ENCODE measurements at places on chromosomes 13 and 19.

DNA sequence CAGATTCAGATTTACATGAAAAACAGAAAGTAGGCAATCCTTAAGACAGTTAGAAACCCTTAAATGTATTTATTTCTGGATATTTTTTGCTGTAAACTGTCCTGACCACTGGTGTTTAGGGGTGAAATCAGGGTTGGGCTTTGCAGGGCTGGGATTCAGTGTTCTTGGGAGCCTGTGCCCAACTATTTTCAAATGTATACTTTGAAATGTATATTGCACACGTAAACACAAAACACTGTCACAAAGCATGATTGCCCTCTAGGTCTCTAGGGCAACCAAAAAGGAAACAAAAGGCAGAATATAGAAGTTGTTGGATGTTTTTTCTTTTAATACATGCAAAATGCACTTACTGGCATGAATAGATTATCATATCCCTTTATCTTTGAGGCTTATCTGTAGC is 1185.4 kb downstream of the DIAPH3 start:
- no peak for DNase-seq

DNA sequence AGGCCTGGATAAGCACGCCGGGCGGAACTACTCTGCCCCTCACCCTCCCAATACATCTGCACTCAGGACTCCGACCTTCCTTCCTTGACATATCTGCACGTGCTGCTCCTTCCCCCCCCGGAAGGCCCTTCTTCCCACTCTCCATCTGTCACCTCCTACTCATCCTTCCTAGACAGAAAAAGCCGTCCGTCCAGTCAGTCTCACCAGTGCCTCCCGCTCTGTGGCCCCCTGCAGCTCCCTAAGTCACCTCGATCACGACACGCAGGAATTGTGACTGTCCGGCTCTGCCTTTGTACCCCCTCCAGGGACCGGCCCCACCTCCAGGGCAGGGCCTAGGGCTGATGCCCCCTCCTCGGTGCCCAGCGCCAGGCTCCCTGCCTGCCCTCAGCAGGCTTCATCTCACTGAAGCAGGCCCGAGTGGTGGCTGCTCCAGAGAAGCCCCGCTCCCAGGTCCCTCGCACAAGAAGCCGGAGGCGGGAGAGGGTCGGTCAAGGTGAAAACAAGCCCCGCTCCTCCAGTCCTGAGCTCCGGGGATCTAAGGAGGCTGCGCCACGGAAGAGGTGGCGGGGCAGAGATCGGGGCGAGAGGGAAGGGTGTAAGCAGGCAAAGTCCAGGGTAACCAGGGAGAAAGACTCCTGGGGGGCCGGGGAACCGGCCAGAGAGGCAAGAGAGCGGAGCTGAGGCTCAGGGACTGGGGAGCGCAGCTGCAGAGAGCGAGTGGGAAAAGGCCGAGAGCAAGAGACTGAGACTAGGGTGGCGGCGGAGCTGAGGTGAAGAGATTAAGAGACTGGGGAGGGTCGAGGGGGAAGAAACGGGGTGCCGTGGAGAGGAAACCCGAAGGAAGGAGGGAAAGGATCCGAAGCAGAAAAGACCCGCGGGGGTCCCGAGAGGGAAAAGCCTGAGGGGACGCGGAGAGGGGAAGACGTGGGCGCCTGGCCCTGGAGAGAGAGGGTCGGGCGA is 1.1 kb downstream of the PPP6R1 start:
- peak; percentile 26 for DNase-seq

- peak; percentile 1 for DNase-seq
These were observed 10.7 kb upstream of the PABPC3 start for GRCh38 chr13:25085125-25085742.

DNA sequence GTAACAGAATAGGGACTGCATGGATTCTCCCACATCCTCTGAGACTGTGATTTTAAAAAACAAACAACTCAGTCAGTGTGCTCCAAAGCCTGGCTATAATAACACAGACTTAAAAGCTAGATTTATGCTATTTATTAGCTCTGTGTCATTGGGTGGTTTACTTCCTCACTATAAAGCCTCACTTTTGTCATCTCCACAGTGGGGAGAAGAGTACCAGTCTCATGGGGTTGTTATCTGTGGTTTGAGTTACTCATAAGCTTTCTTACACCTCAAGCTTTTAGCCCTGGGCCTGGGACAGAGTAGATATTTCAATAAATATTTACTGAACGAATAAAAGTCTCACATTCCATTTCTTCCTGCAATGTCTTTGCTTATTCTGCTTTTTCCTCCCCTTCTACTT is 5.3 kb downstream of the RNASEH2B start:
- no peak for DNase-seq

DNA sequence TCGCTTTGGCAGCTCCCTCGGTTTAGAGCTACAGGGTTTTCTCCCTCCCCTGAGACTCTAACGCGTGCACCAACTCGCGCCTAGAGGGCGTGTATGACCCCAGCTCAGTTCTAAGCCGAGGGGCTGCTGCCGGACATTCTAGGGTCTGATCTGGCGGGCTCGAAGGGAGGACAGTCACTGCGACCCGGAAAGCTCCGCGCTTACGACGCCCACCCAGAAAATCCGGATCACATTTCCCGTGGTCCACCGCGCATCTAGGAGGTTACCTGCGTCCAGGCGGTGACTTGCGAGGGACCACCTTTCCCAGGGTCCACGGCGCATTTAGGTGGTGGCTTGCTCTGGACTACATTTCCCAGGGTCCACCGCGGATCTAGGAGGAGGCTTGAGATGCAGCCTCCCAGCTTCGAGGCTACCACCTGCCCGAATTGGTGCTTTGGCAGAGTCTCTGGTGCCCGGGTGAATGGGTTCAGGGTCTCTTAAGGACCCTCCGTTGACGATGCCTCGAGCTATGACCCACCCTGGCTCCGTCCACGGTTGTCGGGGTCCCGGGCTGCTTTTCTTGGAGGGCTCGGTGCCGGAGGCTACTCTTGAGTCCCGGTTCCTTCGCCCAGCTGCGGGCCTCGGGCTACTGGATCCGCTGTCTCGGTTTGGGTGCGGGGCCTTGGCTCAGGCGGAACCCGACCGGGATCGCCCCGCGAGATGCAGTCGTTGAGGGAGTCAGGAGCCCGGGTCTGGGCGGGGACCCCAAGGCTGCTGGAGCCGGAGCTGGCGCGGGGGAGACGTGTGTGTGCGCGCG is 30.5 kb downstream of the ZNF146 start:
- DNase-seq, result no peak

GRCh38 chr13:69683921-69684686 is 423.5 kb upstream of the ATXN8OS start:
- DNase-seq, result no peak

DNA sequence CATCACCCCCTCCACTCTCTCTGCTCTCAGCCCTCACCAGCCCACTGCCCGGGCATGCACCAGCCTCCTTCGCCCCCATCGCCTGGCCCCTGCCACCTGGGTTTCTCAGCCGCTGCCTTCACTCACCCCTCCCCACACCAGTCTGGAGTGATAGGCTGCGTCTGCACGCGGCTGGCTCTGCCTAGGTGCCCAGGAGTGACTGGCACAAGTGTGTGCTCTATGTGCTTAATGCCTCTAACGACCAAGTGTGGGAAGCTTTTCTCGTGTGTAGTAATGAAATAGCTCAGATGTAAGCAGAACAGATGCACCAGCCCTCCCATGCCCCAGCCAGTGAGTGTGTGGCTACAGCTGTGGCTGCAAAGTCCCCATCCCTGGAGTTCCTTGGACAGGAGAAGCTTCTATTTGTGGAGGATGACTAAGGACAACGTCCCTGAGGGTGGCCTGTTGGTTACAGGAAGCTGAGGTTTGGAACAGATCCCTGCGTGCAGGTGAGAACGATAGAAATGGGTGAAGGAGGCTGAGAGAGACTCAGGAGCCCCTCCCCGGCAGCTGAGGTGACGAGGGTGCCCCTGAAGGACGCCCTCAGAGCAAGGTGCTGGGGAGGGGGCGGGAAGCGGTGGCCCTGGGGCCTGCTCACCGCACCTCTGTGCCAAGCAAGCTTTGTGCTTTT is 35.6 kb downstream of the ATP11A start:
- DNase-seq, result no peak

- DNase-seq, result no peak
These were observed 285.4 kb downstream of the ATP8A2 start for GRCh38 chr13:25657157-25657556.

GRCh38 chr13:112605531-112605990 is 17.6 kb upstream of the TUBGCP3 start:
- no peak for DNase-seq

- DNase-seq, result no peak
These were observed 132.2 kb downstream of the NUFIP1 start for GRCh38 chr13:44857061-44857460.

DNA sequence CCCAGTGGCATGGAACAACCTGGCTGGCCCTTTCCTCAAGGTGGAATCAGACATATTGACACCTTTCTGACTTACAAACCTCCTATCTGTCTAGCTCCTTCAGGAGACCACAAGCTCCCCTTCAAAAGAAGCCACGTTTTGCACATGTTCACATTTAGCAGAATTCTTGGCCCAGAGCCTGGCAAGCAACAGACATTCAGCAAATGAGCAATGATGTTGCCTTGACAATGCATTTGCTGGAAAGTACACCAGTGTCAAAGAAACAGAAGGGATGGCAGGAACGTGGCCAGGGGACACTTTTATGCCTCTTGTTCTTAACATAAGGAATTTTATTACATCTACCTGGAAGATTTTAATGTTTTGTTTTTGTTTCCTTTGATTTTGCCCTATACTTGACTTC is 85.5 kb upstream of the FGF14 start:
- DNase-seq, result no peak

- no peak for DNase-seq
These were observed 9.6 kb downstream of the IGFLR1 start for GRCh38 chr19:35732540-35733179.

GRCh38 chr13:76942363-76942762 is 5.9 kb upstream of the ACOD1 start:
- DNase-seq, result no peak

- no peak for DNase-seq
These were observed 47.4 kb downstream of the RCBTB2 start for GRCh38 chr13:48485432-48485831.

DNA sequence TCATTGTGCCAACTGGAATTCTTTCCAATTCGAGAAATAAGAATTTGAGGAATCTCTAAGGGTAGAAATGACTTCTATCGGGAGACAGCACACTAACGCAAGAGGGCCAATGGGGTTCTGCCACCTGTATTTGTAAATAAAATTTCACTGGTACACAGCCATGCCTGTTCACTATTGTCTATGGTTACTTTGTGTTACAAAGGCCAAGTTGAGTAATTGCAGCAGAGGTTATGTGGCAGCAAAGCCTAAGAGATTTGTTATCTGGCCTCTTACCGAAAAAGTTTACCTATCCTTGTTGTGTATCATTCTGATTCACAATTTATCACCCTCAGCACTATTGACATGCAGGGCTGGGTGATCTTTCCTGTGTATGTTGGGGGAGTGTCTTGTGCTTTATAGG is 278.0 kb downstream of the KLF5 start:
- DNase-seq, result no peak

GRCh38 chr13:39682310-39682709 is 26.8 kb downstream of the COG6 start:
- no peak for DNase-seq

- peak; percentile 39 for DNase-seq
These were observed 14.0 kb upstream of the GJA3 start for GRCh38 chr13:20174656-20175405.

- no peak for DNase-seq
These were observed 62.0 kb upstream of the C1QTNF9B start for GRCh38 chr13:23959231-23959862.

DNA sequence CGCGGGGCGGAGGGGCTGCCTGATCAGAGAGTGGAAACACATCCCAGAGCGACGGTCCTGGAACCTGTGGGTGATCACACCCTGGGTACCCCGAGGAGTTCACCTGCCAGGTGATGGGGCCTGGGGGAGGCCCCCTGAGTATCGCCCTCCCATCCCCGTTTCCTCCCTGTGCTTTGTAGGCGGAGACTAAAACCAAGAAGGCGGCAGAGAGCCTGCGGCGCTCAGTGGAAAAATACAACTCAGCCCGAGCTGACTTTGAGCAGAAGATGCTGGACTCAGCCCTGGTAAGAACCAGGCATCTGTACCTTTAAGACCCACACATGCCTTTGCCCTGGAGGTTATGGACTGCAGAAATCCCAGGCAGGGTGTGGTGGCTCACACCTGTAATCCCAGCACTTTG is 19.3 kb downstream of the FCHO1 start:
- DNase-seq, result no peak

DNA sequence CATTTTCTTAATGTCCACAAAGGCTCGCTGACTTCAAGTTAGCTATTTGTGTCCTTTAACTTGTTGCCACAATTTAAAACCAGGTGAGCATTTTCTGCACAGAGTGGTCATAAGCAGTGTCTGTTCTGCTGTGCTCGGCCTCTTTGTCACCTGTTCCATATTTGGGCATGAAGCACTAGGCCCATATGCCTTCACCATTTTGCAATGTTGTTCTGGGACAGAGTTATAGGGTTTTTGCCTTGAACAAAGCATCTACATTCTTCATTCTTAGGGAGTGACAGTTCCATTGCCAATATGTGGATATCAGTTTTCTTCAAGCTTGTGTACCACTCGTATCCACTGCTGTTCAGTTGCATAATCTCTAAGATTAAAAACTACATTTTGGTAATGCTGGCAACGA is 56.1 kb downstream of the LRCH1 start:
- DNase-seq, result no peak

GRCh38 chr19:40466219-40466984 is 399 bp upstream of the SPTBN4 start:
- DNase-seq, result peak; percentile 84

DNA sequence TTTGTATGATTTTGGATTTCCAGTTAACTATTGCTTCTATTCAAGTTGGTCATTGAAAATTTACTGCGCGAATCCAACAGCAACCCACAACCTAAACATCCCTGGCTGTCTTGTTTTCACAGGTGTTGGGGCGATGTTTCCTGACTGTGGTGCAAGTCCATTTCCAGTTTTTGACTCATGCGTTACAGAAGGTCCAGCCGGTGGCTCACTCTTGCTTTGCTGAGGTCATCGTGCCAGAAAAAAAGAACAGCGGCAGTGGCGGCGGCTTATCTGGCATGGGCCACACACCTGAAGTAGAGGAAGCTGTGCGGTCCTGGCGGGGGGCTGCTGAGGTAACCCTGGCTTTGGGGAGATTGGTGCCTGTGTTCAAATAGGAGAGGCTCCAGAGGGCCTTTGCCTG is 45.2 kb upstream of the GPI start:
- no peak for DNase-seq

DNA sequence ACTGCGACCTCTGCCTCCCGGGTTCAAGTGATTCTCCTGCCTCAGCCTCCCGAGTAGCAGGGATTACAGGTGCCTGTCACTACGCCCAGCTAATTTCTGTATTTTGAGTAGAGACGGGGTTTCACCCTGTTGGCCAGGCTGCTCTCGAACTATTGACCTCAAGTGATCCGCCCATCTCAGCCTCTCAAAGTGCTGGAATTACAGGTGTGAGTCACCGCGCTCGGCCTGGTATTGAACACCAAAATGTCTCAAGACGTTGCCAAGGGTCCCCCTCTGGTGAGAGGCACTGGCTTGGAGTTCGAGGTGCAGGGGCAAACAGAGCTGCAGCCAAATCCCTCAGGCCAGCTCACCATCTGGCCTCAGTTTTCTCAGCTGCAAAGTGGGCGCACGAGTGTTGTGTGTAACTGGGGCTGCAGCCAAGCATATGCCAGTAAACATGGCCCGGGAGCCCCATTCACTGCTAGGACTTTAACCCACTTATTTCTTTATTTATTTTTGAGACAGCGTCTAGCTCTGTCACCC is 8.0 kb downstream of the TJP3 start:
- no peak for DNase-seq
